ENCODE measurements at places on chromosomes 11 and 22.
A peak's percentile ranks its signal among the peaks of the same experiment; 100 is the strongest.

DNA sequence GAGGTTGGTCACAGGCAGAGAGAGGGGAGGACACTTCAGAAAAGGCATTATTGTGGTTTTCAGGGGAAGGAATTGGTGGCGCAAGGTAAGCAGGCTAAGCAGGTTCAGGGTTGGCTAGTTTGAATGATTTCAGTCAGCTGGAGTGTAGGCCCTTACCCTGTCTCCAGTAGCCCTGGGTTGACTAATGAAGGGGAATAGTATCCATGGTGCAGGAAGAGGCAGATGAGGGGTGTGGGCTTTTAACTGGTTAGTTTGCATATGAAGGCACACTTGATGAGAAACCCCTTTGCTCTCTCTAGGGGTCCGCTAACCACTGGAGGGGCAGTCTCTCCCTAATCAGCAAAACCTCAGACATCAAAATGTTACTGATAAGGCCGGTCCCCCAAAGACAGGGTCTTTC is 249.7 kb downstream of the AASDHPPT start:
- no peak for DNase-seq

DNA sequence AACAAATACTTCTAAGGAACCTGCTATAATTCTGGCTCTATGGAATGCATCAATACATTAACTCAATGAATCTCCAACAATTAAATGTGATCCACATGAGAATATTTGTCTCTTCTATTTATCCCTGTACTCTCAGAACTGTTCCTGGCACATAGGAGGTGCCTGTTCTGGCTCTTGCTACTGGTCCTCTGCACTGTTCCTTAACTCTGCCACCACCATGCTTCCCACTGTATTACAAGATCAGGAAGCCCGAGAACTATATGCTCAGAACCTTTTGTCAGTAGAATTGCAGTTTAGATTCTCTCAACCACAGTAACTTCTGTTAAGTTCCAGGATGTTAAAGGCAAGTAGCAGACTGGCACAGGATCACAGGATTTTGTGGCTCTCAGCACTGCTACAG is 376.3 kb upstream of the CCDC90B start:
- no peak for DNase-seq

DNA sequence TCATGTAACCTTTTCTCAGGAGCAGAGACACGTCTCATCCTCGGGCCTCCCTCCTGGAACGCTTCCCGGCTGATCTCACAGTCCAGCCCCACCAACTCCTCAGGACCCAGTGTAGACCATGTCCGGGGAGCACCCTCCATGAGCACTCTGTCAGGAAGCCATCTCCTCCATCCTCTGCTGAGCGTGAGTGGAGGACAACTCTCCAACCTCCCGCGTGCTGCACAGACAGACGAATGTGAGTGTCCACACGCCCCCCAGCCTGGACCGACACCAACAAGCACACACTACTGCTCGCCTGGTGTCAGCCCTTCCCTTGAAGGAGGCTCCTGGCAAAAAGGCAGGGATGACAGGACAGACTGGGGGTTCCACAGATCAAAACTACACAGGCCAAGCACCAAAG is 86.6 kb downstream of the SHANK2 start:
- DNase-seq, result no peak

DNA sequence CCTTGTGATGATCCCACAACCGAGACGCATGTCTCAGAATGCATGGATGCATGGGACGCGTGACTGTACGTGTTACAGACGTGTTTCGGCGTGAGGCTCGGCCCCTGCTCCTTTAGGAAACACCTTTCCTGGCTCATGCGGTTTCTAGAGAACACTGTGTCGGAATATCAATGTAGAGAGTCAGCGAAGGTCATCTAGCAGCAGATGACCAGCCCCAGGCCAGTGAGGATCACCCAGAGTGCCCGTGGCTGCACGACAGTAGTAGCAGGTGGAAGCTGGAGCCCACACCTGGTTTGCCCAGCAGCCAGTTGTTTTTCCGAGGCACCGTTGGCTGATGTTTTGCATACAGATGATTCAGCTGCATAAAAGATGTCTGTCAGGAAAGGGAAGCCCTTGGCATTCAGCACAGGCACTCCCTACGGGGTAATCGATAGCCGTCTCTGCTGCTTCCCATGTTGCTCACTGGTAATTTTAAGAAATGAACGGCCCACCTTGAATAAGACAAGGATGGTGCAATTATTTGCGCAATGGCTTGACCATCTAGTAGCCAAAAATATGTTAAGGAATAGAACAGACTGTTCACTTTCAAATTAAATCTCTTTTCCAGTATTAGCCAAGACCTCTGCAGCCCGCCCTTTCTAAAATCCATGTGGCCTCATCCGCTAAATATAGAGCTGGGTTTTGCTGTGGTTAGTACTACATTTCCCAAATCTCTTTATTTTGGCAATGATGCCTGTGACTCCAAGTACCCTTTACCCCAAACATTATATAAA is 1.1 kb upstream of the CLTCL1 start:
- DNase-seq, result no peak

DNA sequence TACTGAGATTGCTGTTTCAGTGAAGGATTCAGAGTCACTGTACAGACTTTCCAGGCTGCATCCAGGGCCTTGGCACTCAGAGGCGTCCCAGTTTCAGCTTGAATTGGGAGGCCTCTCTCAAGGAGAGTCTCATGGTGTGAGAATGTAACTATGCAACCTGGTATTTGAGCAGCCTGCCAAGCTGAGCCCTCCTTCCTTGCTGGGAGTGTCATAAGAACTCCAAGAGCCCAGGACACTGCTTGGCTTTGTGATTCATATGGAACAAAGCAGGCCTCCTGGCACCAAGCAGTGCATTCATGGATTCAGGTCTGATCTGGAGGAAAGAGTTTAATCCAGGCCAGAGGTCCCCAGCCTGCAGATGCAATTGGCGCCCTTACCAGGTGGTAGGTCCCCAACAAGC is 171.7 kb downstream of the DBX1 start:
- DNase-seq, result no peak

- no peak for DNase-seq
These were observed 49.4 kb downstream of the BID start for GRCh38 chr22:17724678-17725499.

DNA sequence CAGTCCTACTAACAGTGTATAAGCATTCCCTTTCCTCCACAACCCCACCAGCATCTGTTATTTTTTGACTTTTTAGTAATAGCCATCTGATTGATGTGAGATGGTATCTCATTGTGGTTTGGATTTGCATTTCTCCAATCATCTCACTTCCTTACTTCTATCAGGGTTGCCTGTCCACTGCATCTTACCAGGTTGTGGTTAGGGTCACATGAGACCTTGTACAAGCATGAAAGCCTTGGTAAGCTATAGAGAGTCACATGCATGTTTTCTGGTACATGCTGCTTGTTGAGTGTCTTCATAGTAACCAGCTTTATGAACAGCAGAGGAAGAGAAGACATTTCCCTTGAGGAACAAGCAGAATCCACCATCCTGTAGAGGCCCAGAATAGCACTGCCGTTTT is 102.9 kb upstream of the PAX6 start:
- DNase-seq, result no peak

DNA sequence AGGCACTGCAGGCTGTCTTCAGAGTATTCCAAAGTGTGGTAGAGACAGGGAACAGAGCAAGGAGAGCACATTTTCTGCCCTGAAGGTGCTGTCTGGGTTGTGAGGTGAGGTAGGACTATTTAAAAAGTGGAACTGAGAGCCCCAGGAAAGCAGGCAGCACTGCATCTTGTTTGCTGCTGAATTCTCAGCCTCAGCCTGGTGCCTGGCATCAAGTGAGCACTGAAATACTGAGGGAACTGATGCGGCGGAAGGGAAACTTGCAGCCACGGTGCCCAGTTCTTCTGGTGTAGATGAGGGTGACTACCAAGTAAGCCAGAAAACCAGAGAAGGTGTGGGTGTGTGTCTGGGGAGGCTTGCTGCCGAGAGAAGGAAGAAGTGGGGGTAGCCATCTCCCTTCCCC is 59.5 kb downstream of the TNRC6B start:
- DNase-seq, result no peak

- no peak for DNase-seq
These were observed 88.0 kb upstream of the CSNK2A3 start for GRCh38 chr11:11441091-11441490.

DNA sequence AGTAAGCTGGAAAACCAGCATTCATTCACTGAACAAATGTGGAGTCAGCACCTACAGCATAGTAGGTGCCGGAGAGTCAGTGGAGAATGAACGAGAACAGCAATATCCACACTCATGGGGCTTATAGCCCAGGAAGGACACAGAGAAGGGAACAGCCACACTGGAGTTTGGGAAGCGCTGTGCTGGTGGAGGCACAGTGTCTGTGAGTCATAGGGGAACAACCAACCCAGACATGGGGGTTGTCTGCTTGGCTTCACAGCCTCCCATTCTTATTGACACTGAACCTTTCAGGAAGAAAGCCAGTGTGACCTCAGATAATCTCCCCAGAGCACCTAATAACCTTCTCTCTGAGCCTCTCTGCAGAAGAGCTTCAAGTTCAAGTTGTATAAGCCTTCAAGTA is 56.6 kb upstream of the UBASH3B start:
- no peak for DNase-seq

GRCh38 chr22:37599153-37599552 is 9.5 kb upstream of the GGA1 start:
- DNase-seq, result no peak

DNA sequence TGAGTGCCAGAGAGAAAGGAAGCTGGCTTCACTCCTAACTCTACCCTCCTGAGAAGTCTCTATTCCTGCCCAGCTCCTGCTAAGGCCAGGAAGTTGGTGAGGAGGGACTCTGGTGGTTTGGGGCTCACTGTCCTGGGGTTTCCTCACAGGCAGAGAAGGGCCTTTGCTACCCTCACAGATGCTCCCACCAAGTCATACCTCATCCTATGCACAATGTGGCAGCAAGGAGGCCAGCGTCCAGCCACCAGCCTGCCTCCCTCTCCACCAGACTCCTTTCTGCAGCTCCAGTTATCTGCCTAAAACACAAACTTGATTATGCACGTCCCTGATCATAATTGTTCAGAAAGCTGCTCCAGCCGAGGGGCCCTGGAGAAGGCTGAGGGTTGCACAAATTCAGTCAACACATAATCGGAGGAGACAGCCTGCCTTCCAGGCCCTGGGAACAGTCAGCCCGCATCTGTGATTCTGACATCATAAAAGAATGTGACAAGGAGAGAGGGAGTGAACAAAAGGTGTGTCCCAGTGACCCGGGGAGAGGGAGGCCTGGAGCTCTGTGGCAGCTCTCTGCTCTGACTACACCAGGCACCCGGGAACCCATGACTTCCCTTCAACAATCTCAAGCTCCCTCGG is 28.8 kb downstream of the DKK3 start:
- no peak for DNase-seq

- no peak for DNase-seq
These were observed 3.8 kb downstream of the ARVCF start for GRCh38 chr22:20012741-20013331.

- DNase-seq, result peak; percentile 38
These were observed 346 bp downstream of the FJX1 start for GRCh38 chr11:35618497-35619115.

- DNase-seq, result no peak
These were observed 120.1 kb downstream of the INSC start for GRCh38 chr11:15234796-15235195.

DNA sequence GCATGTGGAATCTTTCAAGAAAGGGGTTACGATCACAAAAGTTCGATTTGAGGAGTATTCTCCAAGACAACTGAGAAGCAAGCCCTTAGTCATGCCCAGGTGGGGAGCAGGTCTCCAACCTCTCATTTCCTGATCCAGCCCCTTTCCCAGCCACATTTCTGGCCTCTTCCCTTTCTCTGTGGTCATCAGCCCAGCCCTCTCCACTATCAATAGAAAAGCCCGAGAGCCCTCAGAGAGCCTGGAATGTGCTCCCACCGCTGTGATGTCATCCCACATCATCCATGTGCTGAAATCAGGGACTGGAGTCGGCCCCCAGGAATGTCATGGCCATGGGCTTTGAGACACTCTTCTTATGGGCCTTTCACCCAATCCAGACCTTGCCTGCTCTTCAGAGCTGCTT is 62.6 kb downstream of the KCNJ1 start:
- no peak for DNase-seq

DNA sequence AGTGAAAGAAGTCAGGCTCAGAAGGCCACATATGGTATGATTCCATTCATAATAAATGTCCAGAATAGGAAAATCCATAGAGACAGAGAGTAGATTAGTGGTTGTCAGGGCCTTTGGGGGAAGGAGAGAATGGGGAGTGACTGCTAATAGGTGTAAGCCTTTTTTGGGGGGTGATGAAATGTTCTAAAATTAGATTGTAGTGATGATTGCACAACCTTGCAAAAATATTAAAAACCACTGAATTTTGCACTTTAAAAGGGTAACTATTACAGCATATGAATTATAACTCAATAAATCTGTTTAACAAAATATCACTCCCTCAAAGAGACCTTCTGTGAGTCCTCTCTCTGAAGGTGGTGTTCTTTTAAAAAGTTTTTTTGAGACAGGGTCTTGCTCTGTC is 72.3 kb upstream of the GRK3 start:
- DNase-seq, result no peak

- DNase-seq, result no peak
These were observed 4.1 kb downstream of the C11orf52 start for GRCh38 chr11:111922803-111923202.

DNA sequence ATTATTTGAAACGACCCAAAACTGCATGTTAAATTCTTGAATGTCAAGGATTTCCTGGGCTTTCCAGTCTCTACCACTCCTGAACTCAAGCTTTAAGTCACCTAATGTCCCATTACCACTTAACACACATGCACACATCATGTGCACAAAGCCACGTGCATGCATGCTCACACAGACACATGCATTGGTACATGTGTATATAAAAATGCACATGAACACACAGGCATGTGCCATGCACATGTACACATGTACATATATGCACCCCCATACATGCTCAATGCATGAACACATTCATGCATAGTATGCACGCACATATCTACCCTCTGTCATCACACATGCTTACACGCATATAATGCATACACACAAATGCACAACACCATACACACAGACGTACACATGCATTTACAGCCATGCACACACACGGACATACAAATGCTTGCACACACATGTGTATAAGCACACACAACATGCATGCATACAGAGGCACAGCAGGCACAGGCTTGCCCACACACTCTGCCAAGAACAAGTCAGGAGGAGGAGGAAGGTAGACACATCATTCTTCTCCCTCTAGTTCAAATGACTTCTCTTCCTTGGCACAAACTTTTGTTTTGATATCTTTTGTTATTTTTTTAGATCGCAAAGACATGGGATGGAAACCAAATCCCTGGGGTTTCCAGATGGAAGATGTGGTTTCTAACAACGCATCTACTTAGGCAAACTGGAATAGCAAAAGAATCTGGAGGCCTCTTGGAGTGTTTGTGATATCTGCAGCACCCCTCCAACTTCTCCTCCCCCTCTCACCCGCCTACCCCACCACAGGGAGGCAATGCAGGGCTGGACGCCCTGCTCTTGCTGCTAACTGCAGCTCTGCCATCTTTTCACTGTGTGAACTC is 24.6 kb downstream of the RASD2 start:
- no peak for DNase-seq

DNA sequence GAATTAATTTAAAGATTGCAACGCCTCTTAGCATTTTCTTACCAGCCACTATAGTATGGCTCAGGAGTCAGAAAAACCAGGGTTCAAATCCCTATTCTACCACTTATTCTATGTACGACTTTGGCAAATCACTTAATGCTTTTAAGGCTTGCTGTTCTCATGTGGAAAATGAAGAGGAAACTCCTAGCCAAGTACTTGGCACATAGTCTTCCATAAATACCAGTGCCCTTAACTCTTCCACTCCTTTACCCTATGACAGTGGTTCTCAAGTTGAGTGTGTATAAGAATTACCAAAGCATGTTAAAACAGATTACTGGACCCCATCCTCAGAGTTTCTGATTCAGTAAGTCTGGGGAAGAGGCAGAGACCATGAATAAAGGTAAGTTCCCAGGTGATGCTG is 107.6 kb downstream of the RBFOX2 start:
- DNase-seq, result no peak

GRCh38 chr11:47797633-47798032 is 30.5 kb upstream of the FNBP4 start:
- DNase-seq, result no peak
